ENCODE measurements at places on chromosomes 2 and 18.

DNA sequence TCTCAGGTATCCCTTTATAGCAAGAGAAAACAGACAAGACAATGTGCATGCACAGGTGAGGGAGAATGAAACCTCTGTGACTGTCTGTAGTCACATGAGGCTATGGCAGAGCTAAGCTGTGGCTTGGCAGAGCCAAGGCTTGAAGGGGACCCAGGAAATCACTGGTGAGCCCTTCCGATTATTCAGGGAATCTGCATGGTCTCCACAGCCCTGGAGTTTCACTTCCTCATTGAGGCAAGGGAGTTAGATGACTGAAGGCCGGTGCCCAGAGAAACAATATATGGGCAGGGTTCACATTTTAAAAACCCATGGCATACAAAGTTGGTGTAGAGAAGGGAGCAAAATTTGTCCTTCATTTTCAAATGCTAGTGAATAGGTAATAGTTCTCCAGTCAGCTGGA is 144.4 kb upstream of the REV1 start:
- DNase-seq = no peak

DNA sequence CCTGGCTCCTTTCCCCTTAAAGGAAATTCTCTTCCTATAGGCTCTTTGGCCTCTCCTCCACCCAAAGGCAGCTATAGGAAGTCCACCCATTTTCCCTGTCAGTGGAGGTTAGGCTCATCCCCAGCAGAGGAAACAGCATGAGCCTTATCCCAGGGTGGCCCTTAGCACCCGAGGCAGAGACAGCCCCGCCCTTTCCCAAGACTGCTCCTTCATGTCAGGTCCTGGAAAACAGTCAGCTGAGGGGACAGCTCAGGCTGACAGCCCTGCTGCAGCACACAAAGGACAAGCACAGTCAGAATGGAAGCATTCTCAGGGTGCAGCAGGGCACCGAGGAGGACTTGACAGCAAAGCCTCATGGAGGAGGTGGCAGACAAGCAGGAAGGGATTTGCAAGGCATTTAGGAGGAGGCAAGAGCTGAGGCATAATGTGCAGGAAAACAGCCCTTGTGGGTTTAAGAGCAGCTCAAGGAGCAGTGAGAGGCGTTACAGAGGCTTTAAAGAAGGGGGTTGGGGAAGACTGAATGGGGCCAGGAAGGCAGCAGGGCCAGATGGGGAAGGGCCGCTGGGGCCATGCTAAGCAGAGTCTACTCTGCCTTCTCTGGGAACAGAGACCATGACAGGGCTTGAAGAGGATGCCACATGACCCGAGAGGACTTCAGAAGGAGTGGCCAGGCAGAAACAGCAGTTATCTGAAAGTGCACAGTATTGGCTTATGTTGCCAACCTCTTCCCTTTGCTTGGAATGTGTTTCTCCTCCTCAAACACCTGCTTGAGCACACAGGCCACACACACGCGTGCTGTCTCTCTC is 216.6 kb downstream of the SH3BP4 start:
- no peak for DNase-seq

DNA sequence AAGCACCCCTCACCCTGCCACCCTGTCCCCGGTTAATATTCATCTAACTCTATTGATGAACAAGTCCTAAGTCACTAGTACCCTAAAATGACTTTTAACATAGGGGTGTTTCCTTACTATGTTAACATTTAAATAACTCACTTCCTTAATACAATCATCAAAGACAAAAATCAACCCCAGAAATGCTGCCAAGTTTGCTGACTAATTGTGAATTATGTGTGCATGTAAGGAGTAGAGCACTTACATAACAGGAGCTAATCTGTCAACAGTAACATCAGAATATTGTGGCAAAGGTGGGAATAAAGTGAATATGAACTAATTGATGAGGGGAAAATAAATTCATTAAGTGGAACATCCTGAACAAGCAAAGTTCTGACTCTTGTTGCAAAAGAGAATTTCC is 81.4 kb upstream of the ERBB4 start:
- DNase-seq = no peak

DNA sequence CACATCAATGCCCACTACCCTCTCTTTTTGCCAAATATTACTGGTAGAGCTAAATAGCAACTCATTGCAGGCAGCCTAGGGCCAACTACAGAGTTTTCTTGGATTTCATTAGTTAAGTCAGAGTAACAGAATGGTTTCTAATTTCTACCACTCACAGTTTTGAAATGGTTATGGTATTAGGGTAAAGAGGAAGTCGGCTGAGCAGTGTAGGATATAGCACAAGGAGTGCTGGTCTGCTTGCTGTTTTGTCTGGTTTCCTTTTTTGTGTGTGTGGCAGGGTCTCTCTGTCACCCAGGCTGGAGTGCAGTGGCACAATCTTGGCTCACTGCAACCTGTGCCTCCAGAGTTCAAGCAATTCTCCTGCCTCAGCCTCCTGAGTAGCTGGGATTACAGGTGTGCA is 289.2 kb upstream of the CCDC68 start:
- no peak for DNase-seq

GRCh38 chr2:157784169-157784822 is 91.8 kb downstream of the ACVR1 start:
- no peak for DNase-seq

GRCh38 chr2:180644709-180645108 is 335.7 kb upstream of the UBE2E3 start:
- no peak for DNase-seq

- DNase-seq = no peak
Measured at GRCh38 chr2:201969938-201970785, 63.5 kb upstream of the FZD7 start.

DNA sequence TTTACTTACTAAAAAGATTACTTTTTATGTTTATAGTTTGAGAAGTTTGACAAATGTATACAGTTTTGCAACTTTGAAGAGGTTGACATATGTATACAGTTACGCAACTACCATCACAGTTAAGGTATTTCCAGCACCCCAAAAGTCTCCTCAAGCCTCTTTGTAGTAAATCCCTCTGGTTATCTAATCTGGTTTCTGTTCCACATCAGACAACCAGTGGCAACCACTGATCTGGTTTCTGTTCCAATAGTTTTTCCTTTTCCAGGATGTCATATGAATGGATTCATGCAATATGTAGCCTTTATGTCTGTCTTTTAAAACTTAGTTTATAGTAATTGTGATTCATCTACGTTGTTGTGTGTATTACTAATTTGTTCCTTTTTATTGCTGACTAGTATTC is 23.5 kb downstream of the IFIH1 start:
- no peak for DNase-seq

DNA sequence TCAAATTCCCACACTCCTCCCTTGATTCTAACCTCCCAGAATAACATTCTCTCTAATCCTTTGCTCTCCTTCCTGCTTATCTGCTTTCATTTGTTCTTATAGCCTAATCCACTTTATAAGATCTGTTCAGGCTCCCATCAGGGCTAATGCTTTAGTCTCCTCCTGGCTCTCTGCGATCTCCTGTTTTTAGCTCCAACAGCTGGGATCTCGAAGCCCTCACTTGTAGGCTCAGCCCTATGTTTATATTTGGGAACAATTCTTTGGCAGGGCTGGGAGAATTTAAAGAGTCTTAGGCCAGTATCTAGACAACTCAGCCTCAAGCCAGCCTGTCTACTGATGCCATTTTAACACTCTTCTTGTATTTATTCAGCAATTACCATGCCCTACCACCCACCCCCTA is 27.2 kb upstream of the RAPH1 start:
- DNase-seq = no peak

GRCh38 chr18:49162226-49162864 is 211.6 kb upstream of the SMAD7 start:
- DNase-seq = no peak

- DNase-seq = no peak
Measured at GRCh38 chr2:187942876-187943275, 348.8 kb upstream of the GULP1 start.

- no peak for DNase-seq
Measured at GRCh38 chr2:107635883-107636282, 190.8 kb upstream of the RGPD4 start.

DNA sequence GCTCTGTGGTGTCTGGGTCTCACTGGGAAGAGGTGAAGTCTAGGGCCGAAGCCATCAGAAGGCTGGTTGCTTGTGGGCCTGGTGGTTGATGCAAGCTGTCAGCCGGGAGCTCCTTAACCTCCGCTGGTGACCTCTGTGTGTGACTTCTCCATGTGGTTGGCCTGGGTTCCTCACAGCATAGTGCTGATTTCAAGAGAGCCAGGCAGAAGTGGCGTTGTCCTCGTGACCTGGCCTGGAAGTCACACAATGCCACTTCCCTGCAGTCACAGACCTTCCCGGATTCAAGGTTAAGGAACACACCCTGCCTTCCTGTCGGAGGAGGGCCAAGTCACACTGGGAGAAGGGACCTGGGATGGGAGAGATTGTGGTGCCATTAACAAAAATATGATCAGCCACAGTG is 303.7 kb upstream of the HS6ST1 start:
- no peak for DNase-seq

- peak; percentile 24 for DNase-seq
Measured at GRCh38 chr2:230902180-230902899, 22.7 kb downstream of the GPR55 start.

Data from activated CD8-positive, alpha-beta memory T cell treated with anti-CD3 and anti-CD28 coated beads for 4 hours (primary cell).